ENCODE measurements at places on chromosomes 1 and 21.

DNA sequence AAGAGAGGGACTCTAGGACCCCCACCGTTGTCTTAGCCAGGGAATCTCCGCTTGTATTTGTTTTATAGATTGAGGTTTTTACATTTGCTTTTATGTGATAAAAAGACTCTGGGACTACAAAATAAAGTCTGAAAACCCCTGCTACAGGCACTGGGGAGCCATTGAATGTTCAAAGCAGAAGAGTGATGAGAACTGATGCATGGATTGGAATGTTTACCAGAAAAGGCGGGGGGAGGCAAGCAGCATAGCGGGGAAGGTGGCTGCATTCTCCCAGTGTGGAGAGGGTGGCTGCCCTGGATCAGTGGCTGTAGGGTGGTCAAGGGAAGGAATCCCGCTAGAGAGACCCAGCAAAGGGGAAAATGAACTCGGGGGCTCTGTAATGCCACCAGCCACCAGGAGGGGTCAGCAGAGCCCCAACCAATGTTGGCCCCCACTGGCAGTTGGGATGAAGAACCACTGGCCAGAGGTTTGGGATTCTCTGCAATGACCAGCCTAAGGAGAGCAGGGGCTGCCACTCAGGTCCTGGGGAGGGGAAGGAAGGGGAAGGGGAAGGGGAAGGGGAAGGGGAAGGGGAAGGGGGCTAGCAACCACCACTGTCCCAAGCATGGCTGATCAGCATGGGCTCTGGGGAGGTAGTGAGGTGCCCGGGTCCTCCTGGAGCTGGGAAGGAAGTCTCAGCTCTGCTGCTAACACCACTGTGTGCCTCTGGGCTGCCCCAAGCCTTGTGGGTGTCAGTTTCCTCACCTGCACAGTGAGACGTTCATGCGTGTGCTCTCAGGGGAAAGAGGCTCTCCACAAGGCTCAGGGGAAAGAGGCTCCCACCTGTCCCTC lies 19.2 kb upstream of the PEF1 start:
- no peak for DNase-seq

DNA sequence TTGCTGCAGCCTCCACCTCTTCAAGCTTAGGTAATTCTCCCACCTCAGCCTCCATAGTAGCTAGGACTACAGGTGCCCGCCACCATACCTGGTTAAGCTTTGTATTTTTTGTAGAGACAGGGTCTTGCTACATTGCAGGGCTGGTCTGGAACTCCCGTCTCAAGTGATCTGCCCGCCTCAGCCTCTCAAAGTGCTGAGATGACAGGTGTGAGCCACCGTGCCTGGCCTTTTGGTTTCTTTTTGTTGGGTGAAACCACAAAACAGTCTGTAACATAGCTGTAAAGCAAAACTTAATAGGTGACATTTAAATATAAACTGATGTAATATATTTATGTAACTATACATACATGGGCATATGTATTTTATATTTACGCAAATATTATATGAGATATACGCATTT lies 3.1 kb upstream of the DNAJC11 start:
- DNase-seq, result no peak

DNA sequence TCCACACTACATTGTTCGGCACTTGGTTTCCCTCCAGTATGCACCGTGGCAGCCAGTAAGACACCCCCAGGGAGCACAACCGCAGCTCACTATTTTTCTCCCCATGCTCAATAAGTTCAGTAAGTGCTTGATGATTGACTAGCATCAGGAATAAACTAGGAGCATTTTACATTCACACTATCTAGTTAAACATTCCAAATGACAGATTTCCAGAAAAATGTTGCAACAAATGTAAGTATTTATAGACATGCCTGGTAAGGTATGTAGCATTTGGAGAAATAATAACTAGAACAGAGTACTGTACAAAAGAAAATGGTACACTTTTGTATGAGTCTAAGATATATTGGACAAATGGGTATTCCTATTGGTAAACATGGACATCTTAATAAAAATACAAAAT lies 92.9 kb downstream of the SLC45A1 start:
- DNase-seq, result no peak

GRCh38 chr1:14956579-14957195 lies 196.9 kb upstream of the TMEM51 start:
- no peak for DNase-seq

GRCh38 chr1:63319046-63320021 lies 3.0 kb upstream of the FOXD3 start:
- no peak for DNase-seq

- DNase-seq, result no peak
Measured at GRCh38 chr1:180255536-180256340, 25.7 kb downstream of the LHX4 start.

GRCh38 chr1:227994632-227995300 lies 12.0 kb upstream of the WNT3A start:
- DNase-seq, result no peak

GRCh38 chr1:233465745-233466343 lies 138.3 kb downstream of the MAP3K21 start:
- no peak for DNase-seq

DNA sequence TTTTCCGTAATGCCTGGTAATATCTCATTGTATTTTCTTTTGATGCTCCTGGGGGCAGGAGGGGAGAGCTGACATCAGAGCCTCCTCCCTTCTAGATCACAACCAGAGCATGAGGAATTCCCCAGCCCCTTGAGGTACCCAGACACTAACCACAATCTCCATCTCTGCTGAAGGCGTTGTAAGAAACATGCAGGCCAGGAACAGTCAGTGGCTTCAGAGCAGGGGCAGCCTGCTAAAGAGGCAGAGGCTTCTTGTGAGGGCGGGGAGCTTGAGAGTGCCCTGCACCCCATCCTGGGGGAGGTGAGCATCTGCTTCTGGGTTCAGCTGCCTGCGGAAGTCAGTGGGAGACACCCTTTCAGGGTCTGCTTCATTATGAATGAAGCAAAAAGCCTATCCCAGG lies 19.0 kb downstream of the MAPKAPK2 start:
- no peak for DNase-seq

DNA sequence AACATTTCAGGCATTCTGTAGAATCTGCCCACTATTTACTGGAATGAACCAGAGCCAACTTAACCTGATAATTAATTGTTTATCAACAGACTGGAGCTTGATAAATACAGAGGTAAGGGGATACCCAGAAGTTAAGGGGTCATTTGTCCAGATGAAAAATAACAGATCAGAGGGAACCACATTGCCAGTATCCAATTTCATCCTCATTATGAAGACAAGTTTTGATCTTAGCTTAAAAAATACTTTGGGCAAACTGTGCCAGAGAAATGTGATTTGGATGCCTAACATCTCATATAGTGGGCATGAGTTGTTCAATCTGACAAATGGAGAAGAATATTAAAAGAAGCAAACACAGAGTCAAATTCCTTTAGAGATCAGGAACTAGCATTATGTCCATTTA lies 63.7 kb downstream of the IFI44 start:
- no peak for DNase-seq

DNA sequence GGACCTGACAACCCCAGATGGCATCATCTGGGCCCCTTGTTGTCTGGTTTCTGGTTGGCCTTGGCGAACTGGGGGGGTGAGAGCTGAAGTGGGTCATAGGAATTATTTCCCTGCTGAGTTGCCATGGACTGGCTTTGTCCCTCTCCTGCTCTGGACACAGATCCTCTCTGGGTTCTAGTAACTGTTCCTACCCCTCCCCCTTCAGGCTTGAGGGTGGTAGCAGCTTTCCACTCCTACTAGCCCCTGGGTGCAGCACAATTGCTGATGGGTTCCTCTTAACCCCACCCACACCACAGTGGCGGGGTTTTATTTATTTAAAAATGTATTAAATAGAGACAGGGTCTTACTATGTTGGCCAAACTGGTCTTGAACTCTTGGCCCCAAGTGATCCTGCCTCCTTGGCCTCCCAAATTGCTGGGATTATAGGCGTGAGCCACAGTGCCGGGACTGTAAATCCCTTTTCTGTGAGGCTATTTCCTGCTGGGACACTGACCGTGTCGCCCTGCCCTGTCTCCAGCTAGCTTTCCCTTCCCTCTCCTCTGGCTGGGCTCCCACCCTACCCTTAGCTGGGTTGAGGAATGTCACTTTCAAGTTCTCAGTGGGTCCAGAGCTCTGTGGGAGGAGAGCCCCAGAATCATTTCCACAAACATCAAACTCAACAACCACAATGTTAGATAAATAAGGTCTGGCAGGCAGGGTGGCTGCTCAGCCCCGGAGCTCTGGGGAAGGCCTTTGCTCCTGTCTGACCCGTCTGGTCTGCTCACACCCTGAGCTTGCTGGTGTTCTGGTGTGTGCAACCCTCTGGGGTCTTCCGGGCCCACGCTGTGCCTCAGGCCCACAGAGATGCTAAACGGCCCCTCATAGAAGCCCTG lies 112.7 kb upstream of the WNT4 start:
- DNase-seq, result no peak

GRCh38 chr1:211281320-211282022 lies 22.3 kb downstream of the RCOR3 start:
- DNase-seq, result no peak

GRCh38 chr1:234856845-234857245 lies 246.9 kb upstream of the IRF2BP2 start:
- DNase-seq, result no peak

- no peak for DNase-seq
Measured at GRCh38 chr1:58821309-58821708, 37.5 kb upstream of the JUN start.

DNA sequence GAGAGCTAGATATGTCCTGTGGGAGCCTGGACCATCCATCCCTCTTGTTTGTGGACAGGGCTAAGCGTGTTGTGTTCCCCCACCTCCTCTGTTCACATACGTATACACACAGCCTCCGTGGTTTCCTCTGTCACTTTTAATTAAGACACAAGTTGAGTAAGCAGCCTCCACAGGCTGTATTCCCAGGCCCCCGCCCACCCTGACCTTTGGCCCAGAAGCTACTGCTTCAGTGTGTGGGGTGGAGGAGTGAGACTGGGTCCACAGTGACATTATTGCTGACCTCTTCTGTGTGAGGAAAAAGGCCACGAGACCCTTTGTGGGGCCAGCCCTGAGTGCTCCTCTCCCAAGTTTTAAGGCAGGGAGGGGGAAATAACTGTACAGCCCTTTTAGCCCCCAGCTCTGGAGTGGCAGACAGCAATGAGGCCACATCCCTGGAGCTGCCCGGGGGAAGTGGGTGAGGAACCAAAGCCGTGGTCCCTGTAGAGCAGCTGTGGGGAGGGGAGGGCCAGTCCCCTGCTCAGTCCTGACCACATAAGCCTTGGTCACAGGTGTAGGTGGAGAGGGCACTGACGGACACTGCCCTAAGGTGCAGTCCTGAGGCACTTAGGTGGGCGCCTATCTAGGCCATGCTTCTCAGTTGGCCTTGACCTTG lies 4.4 kb downstream of the ELOVL1 start:
- no peak for DNase-seq

GRCh38 chr1:35718492-35719336 lies at the start of gene C1orf216:
TSS of gene C1orf216 (minus strand) at chr1:35718884. CDS start at chr1:35716321, 2,563 bp downstream.
- peak; percentile 49 for DNase-seq

- no peak for DNase-seq
Measured at GRCh38 chr21:26047279-26047967, 123.1 kb downstream of the APP start.

DNA sequence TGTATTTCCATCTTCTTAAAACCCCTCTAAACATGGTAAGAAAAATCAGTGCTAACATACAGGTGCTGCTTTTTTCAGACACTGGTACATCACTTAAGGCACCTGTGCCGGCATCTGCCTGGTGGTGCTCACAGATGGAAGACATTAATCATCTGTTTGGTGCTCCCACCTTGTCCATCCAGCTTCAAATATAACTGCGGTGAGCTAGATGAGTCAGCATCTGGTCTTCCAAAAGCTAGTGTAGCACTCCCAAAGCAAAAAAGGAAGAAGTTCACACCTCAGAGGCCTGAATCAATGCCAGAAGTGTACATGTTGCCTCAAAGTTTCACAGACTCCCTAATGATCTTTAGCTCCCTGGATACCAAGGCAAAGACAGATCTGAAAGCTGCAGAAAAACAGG lies 44.4 kb downstream of the TM2D1 start:
- DNase-seq, result no peak

DNA sequence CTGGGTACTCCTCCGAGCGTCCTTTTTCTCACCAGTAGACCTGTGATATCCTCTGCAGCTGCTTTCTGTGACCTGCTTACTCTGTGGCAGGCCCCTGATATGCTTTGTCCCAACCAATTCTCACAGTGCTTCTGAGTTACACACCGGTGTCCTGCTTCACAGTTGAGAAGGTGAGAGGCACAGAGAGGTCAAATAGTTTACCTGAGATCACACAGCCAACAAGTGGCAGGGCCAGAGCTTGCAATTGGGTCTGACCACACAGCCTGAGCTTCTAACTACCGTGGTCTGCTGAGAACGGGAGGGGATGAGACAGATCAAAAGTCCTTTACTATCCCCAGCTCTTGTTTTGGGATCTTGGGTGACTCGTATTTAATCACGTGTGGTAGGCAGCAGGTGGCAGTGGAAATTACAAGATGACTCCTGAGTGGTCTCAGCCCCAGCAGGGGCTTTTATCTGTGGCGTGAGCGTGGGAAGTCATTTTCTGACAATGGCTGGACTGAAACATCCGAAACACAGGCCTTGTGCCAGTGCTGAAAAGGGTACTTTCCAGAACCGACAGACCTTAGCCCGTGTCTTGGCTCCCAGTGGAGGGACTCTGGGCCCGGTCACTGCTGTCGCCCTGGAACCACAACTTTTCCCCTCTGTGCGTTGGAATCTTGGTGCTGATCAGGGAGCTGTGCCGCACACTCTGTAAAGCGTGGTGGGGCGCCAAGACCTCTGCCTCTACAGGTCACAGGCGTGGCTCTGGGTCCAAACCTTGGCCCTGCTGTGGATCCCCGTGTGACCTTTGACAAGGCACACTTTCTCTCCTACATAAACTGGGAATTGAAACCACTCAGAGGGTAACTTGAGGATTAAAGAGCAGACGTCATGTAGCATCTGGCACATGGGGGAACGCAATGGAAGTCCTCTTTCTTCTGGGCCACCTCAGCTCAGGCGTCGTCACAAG lies 11.9 kb downstream of the THEMIS2 start:
- no peak for DNase-seq

DNA sequence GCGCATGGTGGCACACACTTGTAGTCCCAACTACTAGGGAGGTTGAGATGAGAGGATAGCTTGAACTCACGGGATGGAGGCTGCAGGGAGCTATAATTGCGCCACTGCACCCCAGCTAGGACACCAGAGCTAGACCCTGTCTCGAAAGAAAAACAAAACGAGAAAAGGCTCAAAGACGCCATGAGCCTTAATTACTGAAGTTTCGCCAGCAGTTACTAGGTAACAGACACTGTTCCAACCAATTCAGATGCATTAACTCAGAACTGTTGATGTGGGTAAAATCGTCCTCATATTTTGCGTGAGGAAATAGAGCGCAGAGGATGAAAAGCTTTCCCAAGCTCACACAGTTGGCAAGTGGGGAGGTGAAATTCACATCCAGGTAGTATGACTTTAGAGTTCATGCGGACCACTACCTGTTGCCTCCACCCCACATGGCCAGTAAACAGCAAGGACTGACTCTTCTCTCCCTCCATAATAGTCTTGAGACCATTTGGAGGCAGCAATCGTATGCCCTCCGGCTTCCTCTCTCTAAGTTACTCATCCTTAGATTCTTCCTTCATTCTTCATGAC lies 40.1 kb downstream of the INAVA start:
- DNase-seq, result no peak

- no peak for DNase-seq
Measured at GRCh38 chr1:41534181-41535076, 49.9 kb upstream of the EDN2 start.
